ENCODE measurements at places on chromosomes 7 and 10.

- DNase-seq, result no peak
Measured at GRCh38 chr10:116053910-116054309, 219.1 kb downstream of the GFRA1 start.

GRCh38 chr7:157044943-157045660 is 34.6 kb upstream of the MNX1 start:
- DNase-seq, result no peak

DNA sequence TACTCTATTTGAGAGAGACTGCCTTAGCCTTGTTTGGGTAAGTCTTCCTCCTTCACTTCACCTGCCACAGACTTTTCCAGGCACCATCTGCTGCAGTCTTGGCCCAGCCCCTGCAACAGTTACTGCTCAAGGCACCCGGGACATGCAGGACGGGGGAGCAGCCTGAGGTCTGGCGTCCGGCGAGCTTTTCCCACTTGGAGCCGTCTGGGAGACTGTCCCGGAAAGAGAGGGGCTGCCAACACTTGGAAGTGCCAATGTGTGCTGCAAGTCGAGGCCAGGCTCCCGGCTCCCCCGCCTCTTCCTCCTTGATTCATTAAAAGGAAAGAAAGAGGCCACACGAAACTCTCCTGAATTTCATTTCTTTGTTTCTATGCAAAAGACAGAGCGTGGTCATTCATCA is 13.7 kb downstream of the HTRA1 start:
- DNase-seq, result peak; percentile 79

- no peak for DNase-seq
Measured at GRCh38 chr10:62819141-62819920, 3.2 kb upstream of the EGR2 start.

DNA sequence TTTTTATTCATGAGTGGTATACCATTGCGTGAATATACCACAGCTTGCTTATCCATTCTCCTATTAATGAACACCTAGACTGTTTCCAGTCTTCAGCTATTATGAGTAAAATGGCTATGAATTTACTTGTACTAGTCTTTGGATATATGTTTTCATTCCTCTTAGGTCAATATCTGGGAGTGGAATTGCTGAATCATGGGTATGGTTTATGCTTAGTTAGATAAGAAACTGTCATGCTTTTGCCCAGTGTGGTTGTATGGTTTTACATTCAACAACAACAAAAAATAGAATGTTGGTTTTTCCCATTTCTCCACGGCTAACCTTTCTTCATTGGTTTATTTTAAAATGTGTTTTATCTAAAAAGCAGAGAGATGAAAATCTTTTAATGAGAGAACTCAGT is 308.3 kb downstream of the PHF14 start:
- no peak for DNase-seq

- no peak for DNase-seq
Measured at GRCh38 chr7:84073186-84073875, 121.3 kb downstream of the SEMA3A start.

- DNase-seq, result no peak
Measured at GRCh38 chr7:155351120-155351870, 53.6 kb downstream of the INSIG1 start.

DNA sequence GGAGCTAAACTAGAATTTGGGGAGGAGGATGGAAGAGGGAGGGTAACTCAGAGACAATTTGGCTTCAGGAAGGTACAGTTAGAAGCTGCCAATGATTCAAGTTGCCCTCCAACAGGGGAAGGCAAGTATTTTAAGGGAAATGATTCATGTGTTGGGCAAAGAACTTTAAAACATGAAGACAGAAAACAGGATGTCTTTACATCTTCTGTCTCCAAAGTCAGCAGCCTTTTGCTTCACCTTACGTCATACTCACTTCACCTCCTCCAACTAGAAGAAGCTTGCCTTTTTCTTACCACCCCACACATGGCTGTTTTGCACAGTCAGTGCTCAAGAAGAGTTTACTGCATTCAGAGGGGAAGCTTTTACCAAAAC is 36.1 kb downstream of the PPP1R3C start:
- DNase-seq, result peak; percentile 28

- DNase-seq, result no peak
Measured at GRCh38 chr7:139732471-139733167, 45.2 kb downstream of the HIPK2 start.

DNA sequence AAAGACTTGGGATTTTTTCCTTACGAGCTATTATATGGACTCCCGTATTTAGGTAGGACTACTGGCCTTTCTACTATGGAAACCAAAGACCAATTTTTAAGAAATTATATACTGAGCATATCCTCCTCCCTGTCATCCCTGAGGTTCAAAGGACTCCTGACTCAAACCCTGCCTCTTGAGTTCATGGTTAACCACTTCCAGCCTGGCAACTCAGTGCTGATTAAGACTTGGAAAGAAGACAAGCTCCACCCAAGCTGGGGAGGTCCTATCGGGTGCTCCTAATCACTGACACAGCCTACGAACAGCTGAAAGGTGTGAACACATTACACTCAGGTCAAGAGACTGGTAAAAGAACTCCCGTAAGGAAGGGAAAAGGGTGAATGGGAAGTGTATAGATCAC is 66.8 kb downstream of the LYZL2 start:
- DNase-seq, result no peak

DNA sequence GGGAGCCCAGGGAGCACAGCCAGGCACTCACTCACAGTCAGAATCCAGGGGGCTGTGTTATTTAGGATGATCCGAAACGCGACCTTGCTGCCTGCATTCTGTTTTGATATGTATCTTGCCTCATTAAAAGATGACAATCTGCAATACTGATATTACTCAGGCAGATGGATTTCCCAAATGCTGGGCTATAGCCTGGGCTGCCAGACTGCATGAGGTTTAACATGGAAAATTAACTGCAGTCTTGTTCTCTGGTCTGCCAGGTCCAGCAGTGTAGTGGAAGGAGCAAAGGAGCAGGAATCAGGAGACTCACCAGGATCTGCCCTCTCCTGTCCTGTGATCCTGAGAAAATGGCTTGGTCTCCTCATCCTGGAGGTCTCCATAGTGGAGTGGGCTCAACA is 258.1 kb downstream of the PAXIP1 start:
- DNase-seq, result no peak

DNA sequence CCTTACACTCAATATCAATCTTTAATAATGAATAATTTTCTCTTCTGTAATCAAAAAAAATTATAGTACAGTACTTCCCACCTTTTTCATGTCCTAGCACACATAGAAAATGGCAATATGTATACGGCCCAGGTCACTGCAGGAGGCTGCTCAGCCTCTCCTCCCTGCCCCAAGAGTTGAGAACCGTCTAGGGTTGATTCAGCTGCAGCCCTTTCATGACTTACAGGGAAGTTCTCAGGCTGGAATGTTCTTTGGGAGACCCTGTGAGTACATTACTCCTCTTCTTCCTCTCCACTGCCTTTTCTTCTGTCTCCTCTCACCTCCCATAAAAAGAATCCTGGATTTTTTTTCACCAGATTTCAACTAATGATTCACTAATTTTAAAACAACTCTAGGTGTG is 180.0 kb downstream of the HDAC9 start:
- no peak for DNase-seq

GRCh38 chr10:60237977-60238758 is 151.5 kb downstream of the ANK3 start:
- peak; percentile 36 for DNase-seq

GRCh38 chr10:128744092-128744491 is 617.9 kb upstream of the MKI67 start:
- no peak for DNase-seq

DNA sequence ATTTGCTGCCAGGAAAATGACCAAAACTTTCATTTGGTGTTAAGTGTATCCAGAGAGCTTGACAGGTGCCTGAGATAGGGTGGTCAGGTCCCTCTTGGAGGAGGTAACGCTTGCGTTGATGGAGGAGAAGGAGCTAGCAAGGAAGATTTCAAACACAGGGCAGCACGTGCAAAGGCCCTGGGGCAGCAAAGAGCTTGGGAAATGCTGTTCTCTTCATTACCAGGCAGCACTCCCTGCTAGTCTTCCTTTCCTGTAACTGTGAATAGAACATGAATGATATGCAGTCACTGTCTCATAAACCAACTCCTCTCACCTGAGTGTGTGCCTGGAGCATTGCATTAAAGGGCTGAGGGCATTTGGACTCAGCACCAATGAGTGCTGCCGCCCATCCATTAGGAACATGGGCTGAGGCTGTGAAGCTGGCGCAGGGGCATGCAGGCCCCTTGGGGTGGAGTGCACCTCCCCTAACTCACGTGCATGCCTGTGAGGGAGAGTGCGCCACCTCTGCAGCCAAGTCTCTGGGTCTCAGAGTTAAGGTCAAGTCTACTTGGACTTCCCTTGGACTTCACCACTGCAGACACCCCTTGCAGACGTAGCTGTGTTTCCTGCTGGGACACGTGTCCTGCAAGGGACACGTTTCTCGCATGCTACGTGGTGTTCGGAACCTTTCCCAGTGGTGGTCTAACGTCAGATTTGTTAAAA is 136.8 kb downstream of the PAXIP1 start:
- no peak for DNase-seq

GRCh38 chr10:43060291-43060690 is 16.6 kb upstream of the RET start:
- no peak for DNase-seq

GRCh38 chr10:96846395-96846794 is 14.3 kb downstream of the LCOR start:
- DNase-seq, result no peak
